ENCODE measurements at places on chromosomes 6 and 20. TPM values are rescaled to one million over a fixed set of nuclear protein-coding genes. Genes with fewer than 3 reads are reported as not detected.

GRCh38 chr20:44217342-44218092 lies 6.9 kb upstream of the OSER1 start:
- DNase-seq = peak; percentile 57

DNA sequence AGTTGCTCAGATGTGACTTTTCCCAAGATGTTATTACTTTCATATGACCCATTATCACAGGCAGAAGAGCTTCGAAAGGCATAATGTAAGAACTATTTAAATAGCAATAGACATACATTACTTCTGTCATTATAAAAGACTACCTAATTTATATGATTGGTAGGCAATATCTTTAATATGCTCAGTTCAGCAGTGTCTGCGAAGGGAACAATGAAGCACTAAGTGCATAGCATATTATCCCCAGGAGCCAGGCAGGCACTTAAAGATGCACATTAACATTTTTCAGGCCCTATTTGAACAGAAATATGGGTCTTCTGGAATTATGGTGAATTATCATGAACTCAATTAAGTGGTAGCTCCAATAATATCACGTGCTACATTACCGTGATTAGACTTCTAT lies 217.8 kb downstream of the EPM2A start:
- no peak for DNase-seq

- no peak for DNase-seq
These were observed 70.3 kb downstream of the HIVEP2 start for GRCh38 chr6:142874676-142875075.

DNA sequence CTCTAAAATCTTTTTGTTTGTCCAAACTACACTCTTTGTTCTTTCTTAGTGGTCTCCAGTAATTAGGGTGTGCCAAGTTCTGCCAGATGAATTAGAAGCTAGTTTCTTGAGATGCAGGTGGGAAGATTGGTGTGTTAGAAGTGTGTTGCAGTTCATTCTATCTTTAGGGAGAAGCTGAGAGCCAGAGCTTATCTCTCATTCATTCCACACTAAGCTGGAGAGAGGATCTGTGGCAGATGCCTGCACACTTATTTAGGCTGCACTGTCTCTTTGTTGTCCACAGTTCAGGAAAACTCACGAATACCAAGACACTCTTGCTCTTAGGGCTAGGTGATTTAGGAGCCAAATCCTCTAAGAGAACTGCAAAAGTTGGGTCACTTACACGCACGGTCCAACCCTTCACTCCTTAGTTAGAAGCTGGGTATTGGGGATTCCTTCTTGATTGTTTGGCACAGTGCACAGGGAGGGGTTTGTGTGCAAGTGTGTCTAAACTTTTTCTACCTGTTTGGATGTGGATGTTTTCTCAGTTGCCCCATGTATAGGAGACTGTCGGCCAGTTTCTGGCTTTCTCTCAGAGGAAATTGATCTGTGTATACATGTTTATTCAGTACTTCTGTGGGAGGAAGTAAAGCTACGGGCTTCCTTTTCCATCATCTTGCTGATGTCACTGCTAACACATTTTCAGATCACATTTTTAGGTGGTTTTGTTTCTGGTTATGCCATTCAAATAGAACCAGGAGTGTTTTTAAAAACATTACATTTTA lies 49.5 kb downstream of the SMAP1 start:
- peak; percentile 5 for DNase-seq

DNA sequence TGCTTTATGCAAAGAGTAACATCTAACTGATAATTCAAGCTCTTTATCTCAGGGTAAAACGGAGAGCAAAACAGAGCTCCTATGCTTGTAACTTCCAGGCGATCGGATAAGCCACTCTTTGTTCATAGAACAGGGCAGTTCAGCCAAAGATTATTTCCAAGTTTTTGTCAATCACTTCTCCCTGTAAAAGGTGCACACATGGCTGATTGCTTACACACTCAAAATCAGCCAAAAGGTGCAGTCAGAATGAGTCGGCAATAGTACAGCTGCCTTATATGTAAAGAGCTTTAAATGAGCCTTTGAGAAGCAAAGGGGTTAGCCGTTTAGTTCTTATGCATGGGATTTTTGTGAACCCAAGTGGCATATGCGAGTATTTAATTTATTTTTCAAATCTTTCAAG lies 449.6 kb upstream of the POU3F2 start:
- DNase-seq = no peak

DNA sequence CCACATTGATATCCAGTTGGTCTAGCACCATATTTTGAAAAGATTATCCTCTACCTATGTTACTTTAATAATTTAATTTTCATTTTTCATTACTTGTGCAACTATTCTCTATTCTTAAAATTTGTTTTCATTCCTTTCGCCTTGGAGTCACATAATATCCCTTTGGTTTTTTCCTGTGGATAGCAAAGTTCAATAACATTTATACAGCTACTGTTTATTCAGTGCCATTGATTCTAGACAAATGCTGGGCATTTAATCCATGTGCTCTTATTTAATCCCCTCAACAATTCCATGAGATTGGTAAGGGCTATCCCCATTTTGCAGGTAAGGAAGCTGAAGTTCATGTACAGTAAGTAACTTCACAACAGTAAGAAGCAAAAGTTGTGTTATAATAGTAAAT lies 32.6 kb downstream of the PSMF1 start:
- no peak for DNase-seq

GRCh38 chr20:57589728-57590484 lies 29.0 kb downstream of the PCK1 start:
- DNase-seq = no peak

DNA sequence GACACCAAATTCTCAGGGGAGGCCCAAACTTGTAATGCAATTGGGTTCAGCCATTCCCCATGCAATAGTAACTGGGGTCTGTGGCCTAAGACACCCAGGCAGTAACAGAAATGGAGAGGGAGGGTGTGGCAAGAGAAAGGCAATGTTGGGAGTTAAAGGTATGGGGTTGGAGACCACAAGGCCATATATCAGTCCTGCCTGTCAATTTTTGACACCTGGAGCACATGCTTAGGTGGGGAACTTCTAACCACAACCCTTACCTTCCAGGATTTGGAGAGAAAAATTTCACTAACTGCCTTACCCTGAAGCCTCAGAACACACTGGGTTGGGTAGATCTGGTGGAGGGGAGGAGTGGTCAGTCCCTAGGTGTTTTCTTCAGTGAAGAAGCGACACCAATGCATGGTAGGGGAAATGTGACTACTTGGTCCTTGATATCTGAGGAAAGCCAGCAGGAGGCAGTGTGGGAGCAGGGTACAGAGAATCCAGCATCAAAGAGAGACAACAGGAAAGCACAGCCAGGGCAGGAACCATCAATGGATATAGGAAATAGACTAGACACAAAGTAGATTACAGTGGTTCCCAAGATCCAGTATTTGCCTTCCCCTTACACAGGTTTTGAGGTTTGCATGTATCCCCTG lies 6.8 kb upstream of the USP49 start:
- DNase-seq = no peak

GRCh38 chr20:43389839-43390626 lies 67.7 kb upstream of the SRSF6 start:
- DNase-seq = no peak

DNA sequence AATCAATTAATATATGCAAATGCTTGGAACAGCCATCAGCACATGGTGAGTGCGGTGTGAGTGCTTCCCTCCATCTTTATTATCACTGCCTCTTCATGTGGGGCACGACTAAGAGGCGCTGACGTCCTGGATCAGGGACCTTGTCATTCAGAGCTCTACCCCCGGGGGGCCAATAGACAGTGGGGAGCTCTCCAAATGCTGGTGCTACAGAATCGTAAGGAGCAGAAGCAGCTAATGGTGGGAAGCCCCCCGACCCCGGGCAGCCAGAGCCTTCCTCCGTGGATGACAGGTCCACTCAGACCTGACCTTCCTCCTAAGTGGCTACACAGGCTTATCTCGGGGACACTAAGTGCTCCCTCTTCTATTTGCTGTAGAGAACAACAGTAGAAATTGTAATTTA lies 257.5 kb upstream of the PMEPA1 start:
- no peak for DNase-seq

DNA sequence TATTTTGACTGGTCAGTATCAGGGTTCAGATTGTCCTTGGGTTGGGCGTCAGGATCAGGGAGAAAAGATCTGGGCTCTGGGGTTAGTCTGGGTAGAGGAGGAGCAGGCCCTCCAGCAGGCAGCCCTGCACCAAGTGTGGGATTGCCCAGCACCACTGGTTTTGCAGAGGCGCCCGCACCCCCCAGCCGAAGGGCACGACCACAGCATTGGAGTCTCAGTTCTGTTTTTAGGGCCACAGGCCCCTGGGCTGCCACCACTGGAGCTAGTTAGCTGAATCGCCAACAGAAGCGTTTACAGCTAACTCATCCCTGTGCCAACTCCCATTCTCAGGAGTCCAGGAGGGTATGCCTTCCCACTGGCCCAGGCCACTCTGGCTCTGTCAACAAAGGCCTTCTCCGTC lies 84.2 kb downstream of the TCP11 start:
- DNase-seq = no peak

DNA sequence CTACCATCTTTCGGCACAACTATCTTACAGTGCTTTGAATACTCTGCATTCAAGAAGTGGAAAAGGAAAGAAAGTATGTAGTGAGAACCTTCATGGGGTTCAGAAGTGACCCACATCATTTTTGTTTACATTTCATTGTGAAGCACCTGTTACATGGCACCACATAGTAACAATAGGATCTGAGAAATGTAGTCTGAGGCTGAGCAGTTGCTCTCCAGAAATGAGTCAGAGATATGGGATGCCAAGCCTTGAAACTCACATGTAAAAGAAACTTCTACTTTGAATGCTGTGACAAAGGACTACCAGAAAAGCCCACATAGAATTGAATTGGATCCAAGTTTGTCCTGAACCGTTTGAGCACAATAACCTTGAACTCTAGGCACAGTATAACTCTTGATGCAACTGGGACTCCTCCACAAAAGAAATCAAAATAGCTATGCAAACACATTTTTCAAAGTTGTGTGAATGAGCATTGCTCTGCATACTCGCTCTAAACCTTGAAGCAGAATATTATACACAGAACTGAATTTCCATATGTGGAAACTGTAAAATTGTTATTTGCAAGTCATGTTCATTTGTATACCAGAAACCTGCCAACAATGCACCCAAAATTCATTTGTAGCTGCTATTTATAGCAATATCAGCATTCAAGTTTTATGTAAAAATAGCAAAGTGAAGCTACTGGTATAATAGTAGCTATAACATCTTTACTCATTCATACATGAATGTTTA lies 400.9 kb upstream of the POU3F2 start:
- no peak for DNase-seq

DNA sequence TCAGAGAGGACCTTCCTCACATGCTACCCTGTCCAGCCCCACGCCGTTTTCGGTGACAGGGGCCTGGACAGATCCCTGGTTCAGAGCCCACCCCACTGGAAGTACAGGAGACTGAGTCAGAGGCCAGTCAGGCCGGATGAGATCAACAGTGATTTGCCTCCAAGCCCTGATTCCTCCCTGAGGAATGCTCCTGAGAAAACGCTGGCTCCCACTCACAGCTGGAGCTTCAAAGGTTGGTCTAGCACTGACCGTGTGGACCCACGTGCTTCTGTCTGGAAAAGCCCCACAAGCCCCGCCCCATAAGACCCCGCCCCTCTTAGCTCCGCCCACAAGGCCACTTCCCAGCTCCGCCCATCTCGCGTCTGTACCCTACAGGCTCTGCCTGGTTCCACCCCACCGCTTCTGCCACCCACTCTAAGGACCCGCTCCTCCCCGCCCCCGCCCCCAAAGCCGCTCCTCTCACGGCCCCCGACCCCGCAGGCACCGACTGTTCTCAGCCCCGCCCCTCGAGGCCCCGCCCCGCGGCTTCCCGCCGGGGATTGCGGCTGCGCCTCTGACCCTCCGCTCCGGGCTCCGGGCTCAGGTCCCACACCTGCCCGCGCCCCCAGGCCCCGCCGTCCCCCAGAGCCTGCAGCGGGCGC lies 64.9 kb upstream of the BHLHE23 start:
- DNase-seq = no peak

GRCh38 chr6:143321491-143322086 lies 128.9 kb downstream of the ADAT2 start:
- no peak for DNase-seq

GRCh38 chr6:116511424-116512110 lies at the start of gene CALHM5:
Gene CALHM5 (plus strand): TSS chr6:116511639. CDS start chr6:116511697, 58 bp downstream.
- DNase-seq = peak; percentile 76

Gene CALHM6
- total RNA-seq = 25.5 TPM

Gene GGTLC1
- total RNA-seq = not detected

Gene NNAT
- total RNA-seq = 5.3 TPM

Gene SCRT2
- not detected for total RNA-seq

Gene CTAGE9
- total RNA-seq = 6.3 TPM

Gene MCUR1
- 10.1 TPM for total RNA-seq

Gene ZKSCAN4
- total RNA-seq = 19.0 TPM

Gene STX11
- 17.8 TPM for total RNA-seq

Gene GPX5
- total RNA-seq = 4.6 TPM
